ENCODE measurements at places on chromosomes 7 and 10.

- no peak for DNase-seq
Observed at GRCh38 chr7:133044722-133045473, 37.0 kb downstream of the CHCHD3 start.

GRCh38 chr10:43892062-43892770 is 243.5 kb upstream of the ZNF32 start:
- DNase-seq = no peak

- DNase-seq = no peak
Observed at GRCh38 chr10:71694567-71694968, 25.0 kb downstream of the C10orf105 start.

DNA sequence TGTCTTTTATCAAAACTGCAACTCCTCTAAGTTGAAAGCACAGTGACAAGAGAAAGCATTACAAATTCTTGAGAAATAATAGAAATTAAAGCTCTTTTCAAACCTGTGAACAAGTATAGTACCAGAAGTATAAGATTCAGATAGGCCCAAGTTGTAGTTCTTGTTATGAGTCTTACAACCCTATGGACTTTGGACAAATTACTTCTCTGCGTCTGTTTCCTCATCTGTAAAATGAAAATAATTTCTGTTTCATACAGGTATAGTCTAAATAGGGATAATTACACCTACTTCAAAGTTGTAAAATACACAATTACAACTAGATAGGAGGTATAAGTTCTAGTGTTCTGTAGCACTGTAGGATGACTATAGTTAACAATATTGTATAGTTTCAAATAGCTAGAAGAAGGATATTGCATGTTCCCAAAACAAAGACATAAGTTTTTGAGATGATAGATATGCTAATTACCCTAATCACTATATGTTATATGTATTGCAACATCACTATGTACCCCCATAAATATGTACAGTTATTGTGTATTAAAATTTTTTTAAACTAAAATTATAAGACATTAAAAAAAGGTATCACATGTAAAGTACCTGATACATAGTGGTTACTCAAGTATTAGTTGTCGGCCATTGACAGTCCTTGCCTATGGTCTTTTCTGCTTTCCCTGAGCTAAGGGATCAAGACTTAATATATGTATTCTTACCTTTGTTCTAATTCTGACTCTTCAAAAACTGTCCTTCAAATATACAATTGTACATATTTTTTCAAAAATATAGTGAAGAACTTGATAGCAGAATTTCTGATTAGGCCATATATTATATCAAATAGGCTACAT is 1.8 kb upstream of the WASL start:
- no peak for DNase-seq

DNA sequence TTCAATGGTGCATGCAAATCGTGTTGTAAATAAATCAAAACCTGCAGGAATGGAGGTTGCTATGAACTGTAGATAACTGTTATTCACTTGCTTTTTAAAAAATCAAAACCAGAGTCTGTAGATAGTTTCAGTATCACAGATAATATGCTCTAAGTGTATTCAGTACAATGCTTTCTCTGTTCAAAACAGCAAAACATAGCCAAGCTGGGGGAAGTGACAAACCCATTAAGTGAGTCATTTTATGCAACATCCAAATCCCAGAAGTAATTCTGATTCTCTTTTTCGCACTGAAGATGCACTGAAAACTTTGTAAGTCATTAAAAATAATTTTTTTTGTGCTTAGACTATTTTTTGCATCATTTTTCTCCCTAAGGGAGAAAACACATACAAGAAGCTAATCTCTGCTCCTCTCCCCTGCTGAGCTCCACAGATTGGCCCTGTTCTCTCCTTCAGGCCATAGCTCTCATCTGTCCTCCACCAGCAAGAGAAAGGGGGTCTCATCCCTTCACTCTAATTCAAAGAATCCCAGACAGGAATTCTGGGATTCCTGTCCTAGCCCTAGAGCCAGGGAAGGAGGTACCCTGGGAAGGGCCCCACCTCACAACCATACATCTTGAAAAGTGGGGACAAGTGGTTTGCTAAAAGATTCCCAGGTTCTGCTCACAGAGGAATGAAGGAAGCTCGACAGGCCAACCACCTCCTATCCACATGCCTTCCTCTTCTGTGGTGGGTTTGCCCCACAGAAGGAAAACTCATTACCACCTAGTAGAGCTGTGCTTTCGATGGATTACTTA is 4.9 kb downstream of the PRTFDC1 start:
- no peak for DNase-seq

DNA sequence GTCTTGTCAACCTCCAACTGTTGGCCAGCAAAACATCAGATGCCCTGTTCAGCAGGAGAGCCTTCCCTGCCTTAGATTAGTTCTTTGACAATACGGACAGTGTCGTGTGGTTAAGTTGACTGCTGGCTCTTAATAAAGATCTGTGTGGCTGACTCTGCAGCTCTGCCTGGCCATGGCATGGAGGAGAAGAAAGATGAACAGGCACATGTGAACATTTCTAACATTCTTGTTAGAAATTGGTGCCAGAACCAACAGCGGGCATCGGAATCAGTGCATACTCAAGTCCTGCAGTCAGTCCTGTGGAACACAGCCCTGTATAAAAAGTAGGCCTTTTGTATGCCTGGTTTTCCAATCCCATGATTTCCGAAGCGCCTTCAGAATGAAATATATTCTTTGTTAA is 455.6 kb downstream of the POM121L12 start:
- no peak for DNase-seq

DNA sequence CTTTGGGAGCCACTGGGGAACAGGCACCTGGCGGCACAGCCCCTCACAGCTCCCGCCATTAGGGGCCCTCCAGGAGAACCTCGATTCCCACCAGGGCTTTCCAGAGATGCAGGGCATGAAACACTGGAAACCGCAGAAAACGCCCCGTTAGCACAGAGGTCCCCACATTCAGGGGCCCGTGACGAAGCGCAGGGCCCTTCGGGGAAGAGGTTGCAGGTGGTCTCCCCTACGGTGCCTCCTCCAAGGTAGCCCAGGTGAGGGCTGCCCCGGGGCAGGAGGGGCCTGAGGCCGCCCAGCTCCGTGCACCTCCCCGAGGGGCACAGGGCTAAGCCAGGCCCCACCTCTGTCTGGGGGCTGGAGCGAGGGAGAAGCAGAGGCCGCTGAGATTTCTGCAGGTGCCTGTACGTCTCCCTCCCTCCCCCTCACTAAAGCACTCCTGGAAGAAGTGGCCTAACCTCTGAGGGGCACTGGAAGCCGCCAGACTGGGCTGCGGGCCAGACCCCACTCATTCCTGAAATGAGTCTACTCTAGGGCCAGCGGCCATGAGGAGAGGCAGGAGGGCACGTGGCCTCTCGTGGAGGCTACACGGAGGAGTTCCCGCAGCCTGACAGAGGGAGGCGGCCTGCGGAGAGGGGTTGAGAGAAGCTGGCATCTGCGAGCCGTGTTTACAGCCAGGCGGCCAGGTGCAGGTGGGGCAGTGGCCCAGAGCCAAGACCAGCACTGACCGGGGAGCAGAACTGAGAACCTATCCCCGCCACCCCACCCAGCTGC is 6.9 kb downstream of the PDGFA start:
- DNase-seq = peak; percentile 38

GRCh38 chr10:49841615-49842332 is 79.7 kb upstream of the OGDHL start:
- DNase-seq = no peak

DNA sequence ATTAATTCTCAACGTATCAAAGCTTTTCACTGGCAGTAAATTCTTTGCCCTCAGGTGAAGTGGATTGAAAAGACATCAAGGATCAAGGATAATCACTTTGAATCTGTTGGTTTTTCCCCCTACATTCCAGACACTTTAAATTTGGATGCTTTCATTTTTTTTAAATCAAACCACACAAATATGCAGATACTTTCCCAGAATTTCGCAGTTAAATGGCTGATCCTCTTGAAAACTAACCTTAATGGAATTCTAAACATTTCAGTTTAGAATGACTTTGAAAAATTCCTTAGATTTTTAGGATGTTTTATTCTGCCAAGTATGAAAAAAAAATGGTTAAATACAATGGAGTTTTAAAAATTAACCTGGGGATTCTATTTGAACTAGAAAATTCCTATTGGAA is 325.9 kb downstream of the GFRA1 start:
- DNase-seq = no peak

- DNase-seq = no peak
Observed at GRCh38 chr7:133015888-133016287, 66.0 kb downstream of the CHCHD3 start.

DNA sequence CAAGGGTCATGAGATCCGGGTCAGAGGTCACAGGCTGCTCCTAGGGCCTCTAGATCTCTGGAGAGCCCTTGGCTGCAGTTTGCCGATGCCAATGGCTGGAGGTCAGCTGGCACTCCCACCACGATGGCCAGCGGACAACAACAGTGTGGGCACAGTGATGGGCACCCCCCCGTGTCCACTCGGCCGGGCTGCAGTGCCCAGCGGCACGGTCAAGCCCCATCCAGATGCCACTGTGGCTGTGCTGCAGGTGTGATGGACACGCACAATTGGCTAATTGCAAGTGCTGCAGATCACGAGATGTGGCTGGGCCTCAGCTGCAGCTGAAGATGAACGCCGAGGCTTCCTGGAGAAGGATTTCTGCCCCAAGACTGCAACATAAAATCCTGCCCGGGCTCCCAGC is 80.7 kb downstream of the PDGFA start:
- DNase-seq = no peak

DNA sequence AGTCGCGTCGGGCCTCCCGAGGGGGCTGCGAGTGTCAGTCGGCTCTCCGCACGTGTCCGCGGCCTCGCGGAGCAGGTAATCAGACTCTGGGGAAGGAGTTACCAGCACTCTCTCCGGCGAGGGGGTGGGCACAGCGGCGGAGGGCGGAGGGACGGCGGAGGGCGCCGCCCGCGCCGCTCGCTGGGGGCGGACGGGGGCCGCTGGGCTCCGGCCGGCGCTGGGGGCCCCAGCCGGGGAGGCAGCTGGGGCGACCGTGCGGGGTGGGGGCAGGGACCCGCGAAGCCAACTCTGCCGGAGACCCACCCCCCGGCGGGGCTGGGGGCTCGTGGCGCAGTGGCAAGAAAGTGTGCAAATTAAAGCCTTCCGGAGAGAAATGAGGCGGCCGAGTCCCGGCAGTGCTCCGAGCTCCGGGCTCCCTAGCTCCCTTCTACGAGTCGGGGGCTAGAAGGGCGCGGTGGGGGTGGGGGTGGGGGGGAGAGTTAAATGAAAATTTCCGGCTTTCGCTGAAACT is at the start of gene CDK6:
TSS of gene CDK6 (minus strand) at position 85 of the 511 bp plus-strand sequence. CDS start 3,250 bp downstream, outside the sequence.
- peak; percentile 13 for DNase-seq

DNA sequence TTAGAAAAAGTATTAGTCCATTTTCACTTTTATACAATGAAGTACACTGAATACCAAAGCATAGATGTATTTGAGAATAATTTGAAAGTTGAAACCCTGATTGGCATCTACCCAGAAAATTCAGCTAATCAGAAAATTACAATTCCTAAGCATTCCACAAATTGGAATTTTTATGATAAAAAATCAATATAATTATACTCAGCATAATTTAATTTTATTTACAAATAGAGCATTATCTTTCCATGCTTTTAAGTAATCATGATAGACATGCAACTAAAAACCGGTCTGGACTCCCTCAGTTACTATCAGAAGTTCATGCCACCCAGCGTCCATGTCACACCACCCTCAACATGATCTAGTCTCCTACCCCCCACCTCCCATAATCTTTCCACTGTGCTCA is 50.4 kb downstream of the ARL4A start:
- DNase-seq = no peak

DNA sequence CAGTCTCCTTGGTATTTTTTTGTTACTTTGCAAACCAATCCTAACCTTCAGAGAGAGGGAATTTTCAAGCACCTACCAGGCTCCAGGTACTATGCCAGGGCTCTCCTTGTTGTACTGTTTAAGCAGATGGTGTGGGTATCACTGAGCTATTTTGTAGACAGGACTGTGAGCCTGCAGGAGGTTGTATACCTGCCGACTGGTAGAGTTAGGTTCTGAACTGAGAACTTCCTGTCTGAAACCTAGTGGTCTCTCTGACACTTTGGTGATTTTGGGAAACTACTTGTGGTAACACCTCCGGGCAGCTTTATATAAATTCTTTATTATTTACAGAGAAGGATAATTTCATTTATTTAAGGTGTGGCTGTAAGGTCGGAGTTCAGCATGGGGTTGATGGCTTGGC is 4.6 kb downstream of the ZNF853 start:
- no peak for DNase-seq

- DNase-seq = no peak
Observed at GRCh38 chr7:117217106-117218035, 105.5 kb downstream of the WNT2 start.

- no peak for DNase-seq
Observed at GRCh38 chr10:119315128-119316001, 108.0 kb downstream of the GRK5 start.

GRCh38 chr10:66180021-66180420 is 745.8 kb upstream of the LRRTM3 start:
- no peak for DNase-seq

DNA sequence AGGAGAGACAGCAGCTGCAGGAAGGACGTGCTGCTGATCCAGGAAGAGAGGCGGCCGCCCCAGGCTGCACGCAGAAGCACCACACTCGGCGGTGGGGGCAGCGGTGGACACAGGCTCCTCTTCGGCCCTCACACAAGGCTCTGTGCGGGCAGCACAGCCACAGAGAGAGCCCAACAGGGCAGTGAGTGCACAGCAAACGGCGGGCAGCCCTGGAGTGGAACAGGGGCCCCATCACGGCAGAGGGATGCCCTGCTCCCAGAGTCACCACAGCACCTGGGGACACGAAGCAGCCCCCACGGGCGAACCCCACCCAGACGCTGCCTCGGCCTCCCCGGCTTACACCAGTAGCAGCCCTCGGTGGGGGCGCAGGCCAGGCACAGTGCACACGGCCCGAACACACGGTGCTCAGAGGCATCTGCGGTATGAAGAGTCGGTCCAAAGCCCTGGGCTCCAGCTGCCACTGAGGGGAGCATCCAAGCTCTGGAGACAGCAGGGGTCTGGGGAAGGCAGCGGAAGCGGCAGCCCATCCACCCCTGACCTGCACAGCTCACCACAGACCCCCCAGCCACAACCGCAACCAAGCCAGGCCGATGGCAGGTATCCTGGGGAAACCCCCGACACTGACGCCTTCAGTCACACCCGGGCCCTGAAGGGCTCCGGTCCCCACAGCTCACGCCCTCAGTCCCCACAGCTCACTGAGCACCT is 16.8 kb downstream of the NUDT1 start:
- DNase-seq = no peak

- no peak for DNase-seq
Observed at GRCh38 chr10:326894-327635, 191.8 kb downstream of the ZMYND11 start.

DNA sequence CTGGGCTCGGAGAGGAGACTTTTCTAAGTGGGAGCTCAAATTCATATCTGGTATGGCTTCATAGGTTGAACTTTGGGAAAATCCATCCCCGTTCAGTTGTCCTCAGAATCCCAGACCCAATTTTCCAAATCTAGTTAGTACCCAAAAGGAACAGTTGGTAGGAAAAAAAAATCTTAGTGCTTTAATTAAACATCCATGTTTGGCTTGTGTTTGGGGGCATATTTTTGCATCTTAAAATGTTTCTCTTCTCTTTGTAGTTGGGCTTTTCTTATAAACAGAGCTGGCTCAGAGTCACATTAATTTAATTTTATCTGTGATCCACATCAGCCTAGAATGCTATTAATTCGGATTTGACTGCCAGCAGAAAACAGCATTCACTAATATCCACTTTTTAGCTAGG is 165.9 kb downstream of the BUB3 start:
- no peak for DNase-seq

Data from cerebellar cortex (tissue), 1 donor.